ENCODE measurements at places on chromosomes 2 and 18. TPM values are rescaled to one million over a fixed set of nuclear protein-coding genes. Genes with fewer than 3 reads are reported as not detected.

DNA sequence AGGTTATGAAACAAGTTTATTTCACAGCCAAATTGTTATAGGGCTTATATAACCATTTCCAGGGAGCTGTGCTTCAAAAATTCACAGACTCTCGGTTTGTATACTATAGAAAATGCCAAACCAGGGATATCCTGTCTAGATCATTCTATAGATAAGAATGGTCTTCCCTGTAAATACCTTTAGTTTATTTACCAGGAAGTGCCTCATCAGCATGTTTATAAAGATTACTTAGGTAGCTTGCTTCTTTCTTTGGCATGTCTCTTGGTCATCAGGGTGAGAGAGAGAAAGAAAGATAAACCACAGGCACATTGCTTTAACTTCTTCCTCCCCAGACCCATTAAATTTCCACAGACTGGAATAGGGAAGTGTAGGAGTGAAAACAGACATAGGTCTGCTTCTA lies 439.4 kb downstream of the SPAG16 start:
- DNase-seq = no peak

GRCh38 chr18:66440433-66440832 lies 163.5 kb downstream of the CDH19 start:
- DNase-seq = no peak

RNF181 gene
- 189 TPM for polyA plus RNA-seq

C2orf66 gene
- 0.05 TPM for polyA plus RNA-seq
